ENCODE measurements at places on chromosomes 12 and 14.

- DNase-seq, result no peak
Measured at GRCh38 chr12:120421701-120422100, 16.2 kb upstream of the COX6A1 start.

DNA sequence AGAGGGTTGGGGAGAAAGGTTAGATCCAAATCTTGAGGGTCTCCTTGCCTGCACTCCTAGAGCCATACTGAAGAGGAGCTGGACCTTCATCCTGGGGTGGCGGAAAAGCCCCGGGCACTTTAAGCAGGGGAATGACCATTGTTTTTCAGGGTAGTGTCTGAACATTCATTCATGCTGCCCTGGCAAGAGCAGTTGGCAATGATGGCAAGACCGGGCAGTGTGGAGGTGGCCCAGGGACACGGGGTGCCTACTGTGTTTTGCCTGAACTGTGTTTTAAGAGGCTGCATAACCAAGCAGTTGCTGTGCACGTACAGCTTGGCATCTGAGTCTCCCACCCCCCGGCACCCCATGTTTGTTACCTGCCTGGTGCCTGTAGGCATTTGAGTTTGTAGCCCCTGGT lies 14.7 kb downstream of the TPCN1 start:
- no peak for DNase-seq

DNA sequence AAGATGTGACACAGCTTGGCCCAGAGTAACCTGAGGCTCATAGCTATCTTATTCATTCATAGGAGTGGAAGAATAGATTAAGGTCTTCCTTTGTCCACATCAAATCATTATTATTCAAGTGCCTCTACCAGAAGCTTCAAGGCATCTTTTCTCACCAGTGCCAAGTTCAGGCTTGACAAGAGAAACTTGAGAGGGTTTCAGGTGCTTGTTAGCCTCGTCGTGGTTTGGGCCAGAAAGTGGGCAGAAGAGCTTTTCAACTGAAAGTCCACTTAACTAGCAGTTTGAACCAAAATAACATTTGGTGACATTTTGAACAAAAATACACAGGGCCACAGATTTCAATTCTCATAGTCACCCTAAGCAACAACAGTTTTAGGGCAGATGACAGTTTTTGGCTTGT lies 1184.2 kb downstream of the FLRT2 start:
- DNase-seq, result no peak

DNA sequence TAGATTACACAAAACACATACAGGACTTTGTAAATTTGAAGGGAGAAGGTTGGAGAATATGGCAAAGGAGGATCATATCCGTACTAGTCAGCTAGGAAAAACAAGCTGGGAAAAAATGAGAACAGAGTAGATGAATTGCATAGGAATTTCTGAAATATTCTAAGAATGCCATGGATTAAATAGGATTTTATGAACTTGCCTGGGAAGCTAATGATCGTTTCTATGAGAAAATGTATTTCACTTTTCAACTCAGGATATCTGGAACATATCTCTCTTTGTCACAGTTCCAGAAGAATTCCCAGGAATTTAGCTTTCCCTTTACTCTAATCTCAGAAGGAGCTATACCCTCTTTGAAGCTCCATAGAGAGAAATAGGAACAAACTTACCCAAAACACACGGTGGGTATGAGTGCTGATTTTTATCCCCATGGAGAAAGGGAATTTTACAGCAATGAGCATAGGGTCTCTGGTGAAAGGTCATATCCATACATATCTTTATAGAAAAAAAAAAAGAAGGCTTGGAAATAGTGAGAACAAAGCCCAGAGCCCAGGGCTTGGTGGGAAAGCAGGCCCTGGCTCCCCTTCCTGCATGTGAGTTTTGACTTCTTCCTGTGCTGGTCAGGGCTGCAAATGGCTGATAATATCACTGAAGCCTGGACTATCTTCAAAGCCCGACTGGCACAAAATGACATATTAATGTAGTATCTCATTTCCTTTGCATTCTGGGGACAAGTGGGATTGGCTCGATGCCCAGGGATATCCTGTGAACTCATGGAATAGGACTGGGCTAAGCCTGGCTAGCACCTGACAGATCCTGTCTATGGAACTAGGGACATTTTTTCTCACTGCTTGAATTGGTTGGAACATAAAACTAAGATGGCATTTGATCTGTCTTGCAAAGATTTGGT lies 136.3 kb downstream of the AEBP2 start:
- no peak for DNase-seq

- DNase-seq, result no peak
Measured at GRCh38 chr12:65918021-65918420, 93.7 kb downstream of the HMGA2 start.

DNA sequence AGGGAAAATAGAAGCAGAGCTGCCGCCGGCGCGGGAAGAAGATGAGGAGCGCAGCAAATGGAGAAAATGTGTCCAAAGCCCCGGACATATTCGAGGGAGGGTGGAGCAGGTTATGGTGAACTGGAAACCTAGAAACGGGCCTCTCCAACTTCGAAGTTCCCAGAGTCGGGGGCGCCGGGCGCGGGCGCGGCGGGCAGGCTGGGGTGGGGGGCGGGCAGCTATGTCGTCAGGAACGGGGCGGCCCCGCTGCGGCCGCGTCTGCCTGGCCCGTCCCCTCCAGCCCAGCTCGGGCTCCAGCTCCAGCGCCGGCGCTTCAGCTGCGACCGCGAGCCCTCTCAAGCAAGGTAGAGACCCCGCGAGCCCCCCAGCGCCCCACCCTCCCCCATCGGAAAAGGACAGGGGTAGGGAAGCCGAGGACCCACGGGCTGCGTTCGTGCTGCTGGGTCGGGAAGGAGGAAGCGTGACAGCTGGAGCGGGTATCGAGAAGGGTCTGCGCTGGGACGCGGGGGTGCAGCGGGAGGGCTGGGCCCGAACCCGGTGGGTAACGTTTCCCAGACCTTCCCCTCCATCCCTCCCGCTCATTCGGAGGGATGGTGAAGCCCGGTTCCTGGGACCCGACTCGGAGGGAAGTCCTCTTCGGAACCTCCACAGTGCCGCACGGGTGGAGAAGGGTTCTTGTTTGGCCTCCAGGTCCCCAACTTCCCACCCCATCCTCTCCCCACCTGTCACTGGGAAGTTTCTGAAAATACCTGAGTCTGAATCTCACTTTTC lies 1.0 kb downstream of the DGKA start:
- DNase-seq, result no peak

- DNase-seq, result no peak
Measured at GRCh38 chr12:75790219-75790618, 241.4 kb downstream of the PHLDA1 start.

GRCh38 chr12:30514666-30515065 lies 181.0 kb downstream of the IPO8 start:
- no peak for DNase-seq

Data from GM12891 (cell line).